ENCODE measurements at places on chromosomes 2 and 18.
A peak's percentile ranks its signal among the peaks of the same experiment; 100 is the strongest.

- DNase-seq: no peak
Observed at GRCh38 chr18:50030146-50030545, 164.8 kb downstream of the MYO5B start.

- no peak for DNase-seq
Observed at GRCh38 chr2:228016402-228016801, 145.0 kb downstream of the DAW1 start.

- no peak for DNase-seq
Observed at GRCh38 chr18:12155996-12156395, 62.4 kb downstream of the ANKRD62 start.

- no peak for DNase-seq
Observed at GRCh38 chr2:217929272-217929671, 73.5 kb downstream of the TNS1 start.

DNA sequence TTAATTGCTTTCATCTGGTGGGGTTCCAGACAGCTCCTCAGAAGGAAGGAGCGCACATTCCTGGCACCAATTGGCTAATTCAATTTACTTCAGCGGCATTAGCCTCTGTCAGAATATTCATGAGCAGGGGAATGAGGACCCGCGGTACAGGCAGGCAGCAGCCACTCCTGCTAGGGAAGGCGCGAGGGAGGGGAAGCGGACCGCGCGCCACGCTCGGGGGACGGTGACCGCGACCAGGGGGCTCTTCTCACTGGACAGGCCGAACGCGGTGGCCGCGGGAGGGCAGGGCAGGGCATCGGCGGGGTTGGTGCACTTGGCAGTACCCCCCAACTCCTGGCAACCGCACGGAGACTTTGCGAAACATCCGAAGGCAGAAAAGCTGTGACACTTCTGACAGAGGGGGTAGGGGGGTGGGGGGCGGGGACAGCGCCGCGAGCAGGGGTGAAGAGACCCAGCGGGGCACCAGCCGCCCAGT, at the start of gene CDH20:
Gene CDH20 (plus strand): TSS at position 160 of the 475 bp plus-strand sequence.
- DNase-seq: no peak

- DNase-seq: no peak
Observed at GRCh38 chr2:172833898-172834297, 98.3 kb downstream of the RAPGEF4 start.

DNA sequence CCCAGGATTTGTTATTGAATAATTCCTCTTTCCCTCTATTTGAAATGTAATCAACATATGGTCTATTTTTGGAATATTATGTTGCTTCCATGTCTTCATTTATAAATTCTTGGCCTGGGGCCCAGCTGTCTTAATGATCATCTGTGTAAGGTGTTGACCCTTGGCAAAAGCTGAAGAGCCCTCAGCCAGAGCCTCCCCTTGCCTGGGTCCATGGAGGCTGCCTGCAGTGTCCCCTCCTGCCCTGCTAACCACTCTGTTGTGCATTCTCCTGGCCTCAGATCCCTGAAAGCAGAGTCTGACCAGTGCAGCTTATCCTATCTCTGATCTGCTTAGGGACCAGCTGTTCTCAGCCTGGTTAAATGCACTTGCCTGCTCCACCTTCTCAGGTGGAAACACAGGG, 226.1 kb upstream of the APCDD1 start:
- DNase-seq: no peak

- DNase-seq: no peak
Observed at GRCh38 chr2:208012449-208012848, 12.9 kb downstream of the PLEKHM3 start.

GRCh38 chr2:111975819-111976218, 77.4 kb downstream of the MERTK start:
- DNase-seq: no peak

DNA sequence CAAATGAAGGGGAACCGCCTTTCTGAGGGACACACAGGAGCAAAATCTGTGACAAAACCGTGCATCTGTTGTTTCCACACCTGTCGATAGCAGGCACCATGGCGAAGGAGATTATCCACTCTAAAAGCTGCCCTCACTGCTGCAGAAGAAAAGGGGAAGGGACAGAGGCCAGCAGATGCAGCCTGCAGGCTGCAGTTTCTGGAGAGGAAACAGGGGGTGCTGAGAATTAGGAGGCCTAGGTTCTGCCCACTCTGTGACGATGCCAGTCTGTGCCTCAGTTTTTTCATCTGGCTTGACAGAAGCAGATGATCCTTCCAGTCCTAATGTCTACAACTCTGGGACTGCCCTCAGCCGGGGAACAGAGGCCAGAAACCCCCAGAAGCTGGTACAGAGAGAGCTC, 17.7 kb downstream of the PAX8 start:
- no peak for DNase-seq

DNA sequence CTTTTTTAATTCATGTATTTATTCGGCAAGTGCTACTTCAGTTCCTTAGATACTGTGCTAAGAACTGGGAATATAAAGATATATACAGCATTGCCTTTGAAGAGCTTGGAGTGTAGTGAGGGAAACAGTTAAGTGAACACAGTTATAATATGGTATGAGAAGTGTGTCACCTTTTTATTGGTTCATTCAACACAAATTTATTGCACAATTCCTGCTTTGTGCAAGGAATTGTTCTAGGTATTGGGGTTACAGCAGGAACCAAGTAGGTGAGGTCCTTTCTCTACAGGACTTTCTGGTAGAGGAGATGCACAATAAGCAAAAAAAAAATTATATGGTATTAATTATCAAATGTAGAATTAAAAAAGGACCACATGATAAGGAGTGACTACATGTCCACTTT, 65.5 kb downstream of the MTX2 start:
- no peak for DNase-seq

DNA sequence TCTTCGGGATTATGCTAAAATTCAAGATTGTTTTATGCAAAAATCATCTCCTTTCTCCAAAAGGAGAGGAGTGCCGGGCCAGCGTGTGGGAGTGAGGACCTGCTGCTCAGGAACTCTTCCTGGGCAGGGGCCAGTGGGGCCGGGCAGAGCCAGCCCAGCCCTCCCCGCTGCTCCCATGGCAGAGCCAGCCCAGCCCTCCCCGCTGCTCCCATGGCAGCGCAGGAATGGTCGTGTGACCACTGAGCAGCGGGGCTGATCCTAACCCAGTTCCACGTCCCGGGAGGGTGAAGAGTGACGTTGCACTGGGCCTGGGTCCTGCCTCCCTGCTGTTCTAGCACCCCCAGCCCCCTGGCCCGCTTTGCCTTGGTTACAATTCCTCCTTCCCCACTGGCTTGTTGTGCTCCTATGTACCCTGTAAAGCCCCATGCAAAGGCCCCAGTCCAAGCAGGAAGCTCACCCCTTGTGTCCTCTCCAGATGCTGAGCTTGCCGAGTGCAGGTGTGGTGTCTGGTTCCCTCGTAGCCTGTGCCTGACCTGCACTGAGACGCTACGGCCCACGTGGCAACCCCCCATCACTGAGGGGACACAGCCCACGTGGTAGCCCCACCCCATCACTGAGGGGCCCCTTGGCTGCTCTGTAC, 11.4 kb upstream of the NEU4 start:
- DNase-seq: no peak

- DNase-seq: no peak
Observed at GRCh38 chr2:101848769-101849410, 142.9 kb upstream of the IL1R2 start.

GRCh38 chr2:190927301-190927700, 46.7 kb downstream of the GLS start:
- no peak for DNase-seq

DNA sequence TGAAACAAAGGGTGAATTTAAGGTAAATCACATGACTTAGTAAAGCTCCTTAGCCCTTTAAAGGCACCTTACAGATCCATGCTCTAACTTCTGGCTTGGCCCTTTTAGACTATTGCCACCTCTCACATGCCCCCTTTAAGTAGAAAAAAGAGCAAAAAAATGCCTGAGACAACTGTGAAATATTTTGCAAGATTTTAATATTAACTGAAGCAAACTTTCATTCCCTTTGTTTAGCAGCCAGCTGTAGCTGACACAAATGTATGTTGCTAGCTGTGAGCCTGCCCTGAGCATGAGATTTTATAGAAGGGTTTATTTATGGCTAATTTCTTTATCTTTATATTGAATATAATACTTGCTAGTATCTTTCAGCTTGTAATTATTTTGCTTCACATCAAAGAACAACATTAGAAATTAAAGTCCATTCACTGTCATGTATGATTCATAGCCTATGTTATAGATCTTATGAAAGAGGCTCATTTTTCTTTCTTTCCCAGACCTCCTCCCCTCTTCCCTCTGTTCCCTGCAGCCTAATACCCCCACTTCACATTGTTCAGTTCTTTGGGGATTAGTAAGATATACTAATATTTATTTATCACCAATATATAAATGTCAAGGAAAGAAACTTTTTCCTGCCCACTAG, 637.2 kb upstream of the ZEB2 start:
- DNase-seq: no peak

- DNase-seq: no peak
Observed at GRCh38 chr2:240998995-240999791, 775 bp downstream of the SNED1 start.

GRCh38 chr2:182066400-182067087, 80.9 kb downstream of the PPP1R1C start:
- no peak for DNase-seq

GRCh38 chr2:182655750-182656149, 60.3 kb upstream of the DNAJC10 start:
- DNase-seq: no peak

GRCh38 chr2:121650315-121650930, 1.2 kb upstream of the CLASP1 start:
- peak; percentile 4 for DNase-seq

GRCh38 chr2:134491771-134492441, 226.9 kb downstream of the TMEM163 start:
- DNase-seq: no peak

DNA sequence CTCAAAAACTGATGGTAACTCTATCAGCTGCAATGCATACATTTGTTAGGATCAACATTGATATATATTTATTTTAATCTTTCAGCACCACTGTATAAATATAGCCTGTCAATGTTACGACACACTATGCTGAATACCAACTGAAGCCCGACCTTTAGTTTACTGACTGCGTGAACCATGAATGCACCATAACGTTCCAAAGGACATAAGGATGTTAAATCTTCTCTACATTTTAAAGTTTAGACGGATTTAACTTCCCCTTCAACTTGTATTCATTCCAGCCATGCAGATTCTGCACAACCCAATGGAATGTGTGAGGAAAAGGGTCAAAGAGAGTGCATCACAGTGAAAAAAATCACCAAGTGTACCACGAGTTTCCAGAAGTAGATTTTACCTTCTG, 489.5 kb downstream of the IRS1 start:
- no peak for DNase-seq

Measured in stimulated activated CD4-positive, alpha-beta T cell treated with anti-CD3 and anti-CD28 coated beads, Interleukin-4, amount 100 ng/mL, for 1 hour (primary cell).